ENCODE measurements at places on chromosomes 2 and 18.

GRCh38 chr2:13113002-13113401 lies 396.3 kb downstream of the TRIB2 start:
- no peak for DNase-seq

GRCh38 chr2:207683879-207684627 lies 27.4 kb upstream of the CCNYL1 start:
- peak; percentile 61 for DNase-seq

GRCh38 chr2:109582928-109583895 lies 30.6 kb downstream of the SEPTIN10 start:
- no peak for DNase-seq

- DNase-seq: no peak
These were observed 4.5 kb downstream of the B3GNT2 start for GRCh38 chr2:62200291-62200841.

DNA sequence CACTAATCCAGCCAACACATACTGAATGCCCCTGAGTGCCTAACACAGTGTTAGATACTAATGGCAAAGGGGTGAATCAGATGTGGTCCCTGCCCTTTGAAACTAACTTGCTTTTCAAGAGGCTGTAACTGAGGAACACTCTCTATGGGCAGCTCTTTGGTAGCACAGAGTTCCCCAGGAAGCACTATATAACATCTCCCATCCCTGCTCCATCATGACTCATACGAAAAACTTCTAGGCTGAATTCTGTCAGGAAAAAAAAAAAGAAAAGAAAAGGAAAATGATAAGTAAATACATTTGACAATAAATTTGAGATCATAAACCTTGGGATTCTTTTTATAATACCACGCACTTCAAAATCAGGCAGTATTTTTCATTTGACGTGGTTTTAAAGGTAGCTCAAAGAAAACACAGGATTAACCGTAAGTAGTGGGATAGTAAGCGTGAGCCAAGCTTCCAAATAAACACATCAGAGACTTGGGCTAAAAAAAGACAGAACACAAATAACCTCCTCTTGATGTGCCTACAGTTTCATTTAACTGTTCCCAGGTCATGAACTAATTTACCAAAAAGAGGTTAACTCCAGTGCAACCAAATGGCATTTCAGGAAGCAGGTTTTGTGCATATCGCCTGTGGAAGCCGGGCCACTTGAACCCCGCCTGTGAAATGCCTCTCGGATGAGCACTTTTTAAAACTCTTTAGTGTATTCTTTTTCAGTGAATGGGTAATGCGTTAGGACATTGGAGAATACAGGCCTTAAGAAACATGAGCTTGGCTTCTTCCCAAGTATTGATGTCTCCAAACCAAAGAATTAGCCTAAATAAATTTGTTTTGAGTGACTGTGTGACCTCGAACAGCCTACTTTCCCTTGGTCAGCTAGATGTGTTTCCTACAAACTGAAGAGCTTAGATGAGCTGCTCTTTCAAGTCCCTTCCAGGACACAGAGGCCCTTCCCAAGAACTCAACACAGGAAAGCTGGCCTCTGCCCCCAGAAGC lies 42.0 kb downstream of the RDH14 start:
- peak; percentile 18 for DNase-seq

DNA sequence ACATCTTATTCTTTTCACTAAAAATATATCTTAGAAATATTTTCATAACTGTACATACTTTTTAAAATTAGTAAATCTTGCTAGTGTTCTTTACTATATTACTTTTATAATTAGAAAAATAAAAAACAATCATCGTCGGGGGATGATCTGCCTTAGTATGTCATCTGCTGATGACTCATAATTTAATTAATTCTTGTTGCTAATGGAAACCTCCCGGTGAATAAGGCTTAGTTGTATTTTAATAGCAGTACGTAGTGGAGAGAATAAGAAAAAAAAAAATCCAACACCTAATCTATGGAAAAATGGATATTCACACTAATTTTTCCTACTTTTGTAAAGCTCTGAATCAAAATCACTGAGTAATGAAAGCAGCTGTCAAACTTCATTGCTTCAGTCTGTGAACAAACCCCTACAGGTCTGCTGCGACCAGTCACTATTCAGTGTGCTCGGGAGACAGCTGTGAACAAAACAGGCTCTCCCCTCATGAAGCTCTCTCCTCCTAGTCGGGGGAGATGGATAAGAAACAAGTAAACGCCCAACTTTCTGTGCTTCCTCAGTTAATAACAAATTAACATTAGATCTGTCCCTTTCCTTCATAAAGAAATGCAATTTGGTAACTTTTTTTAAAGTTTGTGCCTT lies 97.4 kb upstream of the UPP2 start:
- DNase-seq: peak; percentile 38

DNA sequence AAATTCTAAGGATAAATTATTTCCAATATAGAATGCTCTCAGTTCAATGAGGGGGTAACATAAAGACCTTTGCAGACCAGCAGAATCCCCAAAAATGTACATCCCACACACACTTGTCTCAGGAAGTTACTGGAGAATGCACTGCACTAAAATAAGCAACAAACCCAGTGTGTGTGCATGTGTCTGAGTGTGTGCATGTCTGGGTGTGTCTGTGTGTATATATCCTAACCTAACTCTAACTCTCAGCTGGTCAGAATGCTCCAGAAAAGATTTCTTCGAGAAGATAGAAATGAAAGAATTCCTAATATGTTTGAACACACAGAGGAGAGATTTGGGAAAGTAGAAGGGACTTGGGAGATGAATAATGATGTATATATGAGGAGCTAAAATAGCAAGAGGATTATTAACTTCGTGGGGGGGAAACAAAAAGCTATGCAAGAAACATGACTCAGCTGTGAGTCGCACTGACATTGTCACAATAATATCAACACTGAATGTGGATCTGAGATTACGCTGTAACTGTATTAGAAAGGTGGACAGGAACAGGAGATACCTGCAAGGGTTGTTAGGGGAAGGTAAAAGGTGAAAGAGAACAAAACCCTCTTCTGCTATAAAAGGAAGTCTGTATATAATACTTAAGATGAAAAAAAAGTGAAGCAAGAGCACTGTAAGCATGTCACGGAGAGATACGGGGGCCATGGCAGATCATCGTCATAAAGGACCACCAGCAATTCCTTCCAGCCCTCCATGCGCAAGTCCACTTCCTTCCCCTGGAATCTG lies 11.1 kb downstream of the COLEC12 start:
- DNase-seq: peak; percentile 9

- peak; percentile 15 for DNase-seq
These were observed 8.9 kb downstream of the ADAM23 start for GRCh38 chr2:206452242-206452641.

DNA sequence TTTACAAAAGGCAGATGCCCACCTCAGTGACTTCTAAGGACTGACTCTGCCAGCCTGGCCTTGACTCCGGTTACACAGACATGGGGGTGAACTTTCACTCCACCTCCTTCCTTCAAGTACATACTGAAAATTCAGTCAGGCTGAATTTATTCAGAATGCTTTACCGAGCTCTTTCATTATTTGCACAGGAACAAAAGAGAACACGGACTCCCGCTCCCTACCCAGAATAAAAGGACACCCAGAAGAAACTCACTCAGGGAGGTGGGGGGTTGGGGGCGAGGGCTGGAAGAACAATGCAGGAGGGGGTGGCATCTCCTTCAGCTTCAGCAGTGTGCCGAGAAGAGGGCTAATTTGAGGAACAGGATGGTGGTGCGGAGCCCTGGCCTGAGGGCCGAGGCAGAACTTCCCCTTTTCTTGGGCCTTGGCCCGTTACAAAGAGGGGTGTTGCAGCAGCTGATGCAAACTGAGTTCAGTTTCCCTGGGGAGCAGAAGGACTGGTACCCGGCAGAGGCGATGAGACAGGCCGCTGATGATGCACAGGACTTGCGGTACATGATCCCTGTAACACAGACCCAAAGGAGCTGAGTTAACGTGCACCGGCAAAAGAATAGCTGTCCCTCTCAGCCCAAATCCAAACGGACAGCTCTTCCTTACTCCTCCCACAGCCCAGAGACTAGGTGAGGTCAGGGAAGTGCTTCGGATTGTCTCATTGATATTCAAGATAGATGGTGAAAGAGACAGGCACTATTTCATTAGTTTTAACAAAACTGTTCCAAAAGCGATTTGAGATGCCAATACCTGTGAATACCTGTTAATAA lies 24.1 kb downstream of the LYPD1 start:
- DNase-seq: no peak

GRCh38 chr18:8834881-8835280 lies 129.5 kb downstream of the MTCL1 start:
- no peak for DNase-seq

DNA sequence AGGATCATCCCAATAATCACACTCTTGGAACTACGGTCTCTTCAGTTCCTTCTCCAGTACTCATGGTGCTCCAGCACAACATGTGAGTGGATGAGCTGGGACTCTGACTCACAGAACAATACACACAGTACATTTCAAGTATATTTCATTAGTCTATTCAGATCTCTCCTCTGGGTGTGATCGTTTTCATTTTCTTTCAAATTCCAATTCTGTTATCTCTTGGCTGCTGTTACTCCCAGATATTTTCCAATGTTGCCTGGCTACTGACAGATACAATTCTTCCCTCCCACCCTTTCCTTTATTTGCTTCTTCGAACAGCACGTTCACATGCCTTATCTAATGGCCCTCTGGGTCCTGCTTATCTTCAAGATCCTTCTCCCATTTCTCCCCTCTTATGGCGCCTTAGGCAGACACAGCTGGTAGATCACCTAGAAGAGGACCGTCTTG lies 216.0 kb downstream of the ACKR3 start:
- peak; percentile 49 for DNase-seq

DNA sequence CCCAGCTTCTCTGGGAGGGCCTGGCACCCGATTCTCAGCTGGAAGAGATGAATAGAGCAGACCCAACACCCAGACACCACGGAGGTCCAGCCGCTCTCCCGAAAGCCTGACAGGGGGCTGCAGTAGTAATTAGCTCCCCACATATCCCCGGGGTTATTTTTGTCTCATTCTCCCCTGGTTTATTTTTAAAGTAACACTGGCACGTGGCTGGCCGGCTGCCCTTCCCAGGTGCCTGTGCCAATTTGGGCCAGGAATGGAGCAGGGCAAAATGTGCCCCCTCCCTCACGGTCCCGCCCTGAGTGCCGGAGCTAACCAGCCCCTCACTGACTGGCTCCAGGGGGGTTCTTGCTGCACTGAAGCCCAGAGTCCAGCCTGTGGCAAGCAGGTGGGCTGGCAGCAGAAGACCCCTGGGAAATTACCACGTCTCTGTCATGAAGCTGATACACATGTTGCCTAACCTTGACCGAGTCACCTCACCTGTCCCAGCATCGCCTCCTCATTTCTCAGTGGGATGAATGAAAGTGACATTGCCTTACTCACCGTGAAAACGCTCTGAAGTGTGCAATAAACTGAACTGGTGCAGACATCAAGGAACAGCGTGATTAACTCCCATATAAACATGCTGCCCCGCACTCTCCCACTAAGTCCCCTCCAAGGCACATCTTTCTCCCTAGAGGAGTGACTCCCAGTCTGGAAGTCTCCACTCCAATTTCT lies 18.4 kb downstream of the KCNK3 start:
- DNase-seq: no peak

DNA sequence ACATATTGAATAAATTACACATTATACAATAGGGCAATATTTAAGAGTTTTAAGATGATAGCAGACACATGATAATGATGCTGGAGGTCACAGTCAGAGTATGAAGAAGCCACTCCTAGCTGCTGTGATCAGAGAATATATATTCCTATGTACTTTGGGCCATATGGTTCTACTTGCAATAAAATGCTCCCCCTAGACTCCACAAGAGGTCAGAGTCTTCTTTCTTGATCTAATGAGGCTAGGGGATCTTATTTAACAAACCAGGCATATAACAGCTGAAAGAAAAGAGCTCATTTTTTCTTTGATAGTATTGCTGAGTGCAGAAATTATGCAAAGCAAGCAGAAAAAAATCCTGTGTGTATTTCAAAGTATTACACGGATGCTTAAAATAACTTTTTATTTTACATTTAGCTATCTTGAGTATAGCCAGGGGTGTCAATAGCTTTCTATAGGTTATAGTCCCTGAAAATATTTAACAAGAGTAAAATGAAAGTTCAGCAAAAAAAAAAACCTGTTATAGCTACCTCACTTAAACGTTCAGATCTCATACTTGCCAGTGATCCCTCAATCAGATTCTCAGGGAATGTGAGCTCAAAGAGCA lies 748.7 kb upstream of the CHAC2 start:
- no peak for DNase-seq

DNA sequence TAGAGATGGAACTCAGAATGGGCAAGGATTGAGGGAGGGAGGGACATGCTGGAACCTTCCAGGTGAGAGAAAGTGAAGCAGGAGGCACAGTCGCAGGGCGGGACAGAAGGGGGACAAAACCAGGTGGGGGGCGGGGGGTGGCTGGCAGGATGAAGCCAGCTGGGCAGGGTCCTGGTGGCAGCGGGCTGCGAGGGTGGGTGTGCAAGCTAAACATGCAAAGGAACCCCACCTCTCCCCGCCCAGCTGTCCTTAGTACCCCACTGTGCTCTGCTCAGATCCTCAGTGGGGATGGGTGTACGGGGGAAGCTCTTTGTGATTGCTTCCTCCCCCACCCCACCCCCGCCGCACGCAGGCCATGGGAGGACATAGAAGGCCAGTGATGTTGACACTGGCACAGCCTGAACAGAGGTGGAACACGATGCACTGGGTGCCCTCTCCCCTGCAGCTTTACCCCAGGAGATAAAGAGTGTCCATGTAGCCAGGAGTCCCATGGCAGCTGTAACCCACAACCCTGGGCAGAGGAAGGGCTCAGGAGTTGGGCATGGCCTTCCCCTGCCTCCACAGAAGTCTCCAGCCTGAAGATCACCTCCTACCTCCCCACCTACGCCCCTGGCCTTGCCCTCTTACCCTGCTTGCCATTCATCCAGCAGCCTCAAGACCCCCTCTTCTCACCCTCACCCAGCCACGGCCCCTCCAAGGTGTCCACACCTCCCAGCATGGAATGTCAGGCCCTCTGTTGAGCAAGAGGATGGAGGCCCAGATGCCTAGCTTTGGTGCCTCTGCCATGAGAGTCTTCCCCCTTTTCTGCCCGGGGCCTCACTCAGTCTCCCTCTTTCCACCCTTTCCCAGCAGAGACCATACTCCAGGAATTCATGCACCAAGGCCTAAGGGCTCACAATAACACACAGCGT lies 206.6 kb downstream of the ZBTB7C start:
- no peak for DNase-seq

DNA sequence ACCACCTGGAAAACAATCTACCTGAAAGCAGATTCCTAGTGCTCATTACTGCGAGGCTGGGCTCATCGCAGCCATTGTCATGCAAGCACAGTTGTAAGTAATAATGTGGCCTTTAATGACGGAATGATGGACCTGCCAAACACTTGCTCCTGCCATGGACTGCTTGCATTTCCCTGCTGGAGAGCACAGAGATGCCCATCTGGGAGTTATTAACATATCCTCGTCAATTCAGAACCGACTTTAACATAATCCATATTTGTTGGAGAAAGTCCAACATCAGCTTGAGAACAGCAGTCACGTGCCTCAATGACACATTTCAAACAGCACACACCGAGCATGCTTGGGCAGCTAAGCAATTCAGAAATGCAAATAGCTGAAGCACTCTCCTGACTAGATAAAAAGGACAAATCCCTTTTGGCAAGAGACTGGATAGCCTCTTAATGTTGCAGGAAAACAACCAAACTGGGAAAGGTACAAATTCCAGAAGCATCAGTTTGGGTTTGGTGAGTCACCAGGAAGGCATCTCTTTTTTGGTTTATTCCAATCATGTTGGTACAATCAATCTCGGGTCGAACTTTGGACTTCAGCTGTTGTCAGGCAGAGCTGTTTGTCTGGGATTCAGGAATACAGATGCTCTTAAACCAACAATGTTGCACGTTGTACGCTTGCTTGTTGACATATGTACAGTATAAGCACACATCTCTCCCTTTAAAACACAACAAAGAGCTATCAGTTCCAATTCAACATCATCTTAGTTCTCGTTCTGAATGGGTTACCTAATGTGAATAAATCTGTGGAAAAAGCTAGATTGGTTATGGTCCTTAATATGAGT lies 395.8 kb downstream of the LNPK start:
- peak; percentile 32 for DNase-seq

Measured in epithelial cell of esophagus (primary cell).